NCI-H1436 (cell line): ENCODE measurements at places on chromosomes 7 and 10.

- no peak for DNase-seq
Measured at GRCh38 chr10:76393875-76394706, 962.7 kb downstream of the LRMDA start.

DNA sequence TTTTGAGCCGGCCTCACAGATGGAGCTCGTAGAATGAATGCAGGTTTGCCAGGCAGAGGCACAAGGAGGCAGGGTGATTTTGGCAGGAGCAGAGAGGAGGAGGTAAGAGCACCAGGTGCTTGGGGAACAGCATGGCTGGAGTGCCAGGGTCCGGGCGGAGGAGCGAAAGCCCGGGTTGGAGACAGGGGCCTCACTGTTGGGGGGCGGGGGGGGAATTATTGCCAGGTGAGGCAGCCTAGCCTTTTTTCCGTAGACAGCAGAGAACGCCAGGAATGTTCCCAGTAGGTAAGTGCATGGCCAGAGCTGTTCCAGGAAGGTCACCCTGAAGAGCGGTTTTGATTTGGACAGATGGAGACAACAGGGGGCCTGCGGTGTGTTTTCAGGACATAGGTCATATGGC lies 9.5 kb downstream of the SRRM3 start:
- no peak for DNase-seq

DNA sequence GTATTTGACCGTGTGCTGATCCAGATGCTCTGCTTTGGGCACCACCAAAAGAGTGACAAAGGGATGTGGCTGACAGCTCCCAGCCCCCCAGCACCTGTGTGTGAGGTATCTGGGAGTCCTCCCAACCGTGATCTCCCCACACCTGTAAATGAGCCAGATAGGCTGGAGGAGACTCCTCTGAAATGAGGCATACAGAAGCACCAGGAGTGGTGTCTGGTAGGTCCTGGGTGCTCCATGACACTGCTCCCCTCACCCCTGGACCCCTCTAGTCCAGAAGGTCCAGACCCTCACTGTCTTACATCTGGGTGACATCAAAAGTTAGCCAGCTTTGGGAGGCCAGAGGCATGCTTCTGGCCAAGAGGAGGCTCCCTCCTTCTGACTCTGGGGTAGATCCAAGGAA lies 20.0 kb upstream of the DRGX start:
- no peak for DNase-seq

- peak; percentile 36 for DNase-seq
Measured at GRCh38 chr7:5282543-5283316, at the start of gene SLC29A4. SLC29A4 (plus strand) TSS chr7:5282943; CDS start chr7:5287817, 4,874 bp downstream.

- no peak for DNase-seq
Measured at GRCh38 chr10:101367569-101368453, 13.8 kb downstream of the BTRC start.

- no peak for DNase-seq
Measured at GRCh38 chr10:30999070-30999712, 32.5 kb downstream of the ZNF438 start.

DNA sequence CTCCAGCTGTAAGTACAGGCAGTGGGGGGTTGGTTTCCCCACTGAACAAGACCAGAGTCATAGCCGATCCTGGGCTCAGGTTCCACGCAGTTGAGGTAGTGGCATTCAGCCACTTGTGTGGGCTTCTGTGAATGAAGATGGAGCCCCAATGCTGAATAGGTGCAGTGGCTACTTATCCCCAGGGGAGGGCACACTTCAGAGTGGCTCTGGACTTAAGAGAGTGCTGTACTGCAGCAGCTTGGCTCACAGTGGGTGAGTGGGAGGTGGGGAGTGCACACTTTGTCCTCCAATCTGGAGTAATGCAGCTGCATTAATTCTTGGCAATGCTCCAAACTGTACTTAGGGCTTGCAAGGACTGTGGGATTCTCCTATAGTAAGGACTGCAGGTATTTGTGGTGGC lies 81.9 kb downstream of the BUB3 start:
- DNase-seq = no peak

DNA sequence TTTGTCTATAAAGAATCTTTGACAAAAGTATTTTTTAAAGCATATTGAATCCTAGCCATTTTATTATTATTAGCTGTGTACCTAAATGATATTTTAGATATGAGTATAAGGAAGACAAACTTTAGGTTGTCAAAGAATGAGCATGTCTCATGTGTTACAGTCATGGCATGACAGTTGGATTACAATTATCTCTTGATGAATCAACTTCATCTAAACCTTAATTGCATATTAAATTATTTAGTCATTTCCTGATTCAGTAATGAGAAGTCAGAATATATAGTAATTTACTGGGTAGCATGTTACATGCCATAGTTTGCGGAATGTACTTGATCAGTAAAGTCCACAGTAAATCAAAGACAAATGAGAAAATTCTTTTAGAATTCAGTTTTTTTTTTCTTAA lies 59.2 kb downstream of the MAPK8 start:
- no peak for DNase-seq

GRCh38 chr10:131943021-131943814 lies 38.5 kb downstream of the BNIP3 start:
- DNase-seq = no peak

DNA sequence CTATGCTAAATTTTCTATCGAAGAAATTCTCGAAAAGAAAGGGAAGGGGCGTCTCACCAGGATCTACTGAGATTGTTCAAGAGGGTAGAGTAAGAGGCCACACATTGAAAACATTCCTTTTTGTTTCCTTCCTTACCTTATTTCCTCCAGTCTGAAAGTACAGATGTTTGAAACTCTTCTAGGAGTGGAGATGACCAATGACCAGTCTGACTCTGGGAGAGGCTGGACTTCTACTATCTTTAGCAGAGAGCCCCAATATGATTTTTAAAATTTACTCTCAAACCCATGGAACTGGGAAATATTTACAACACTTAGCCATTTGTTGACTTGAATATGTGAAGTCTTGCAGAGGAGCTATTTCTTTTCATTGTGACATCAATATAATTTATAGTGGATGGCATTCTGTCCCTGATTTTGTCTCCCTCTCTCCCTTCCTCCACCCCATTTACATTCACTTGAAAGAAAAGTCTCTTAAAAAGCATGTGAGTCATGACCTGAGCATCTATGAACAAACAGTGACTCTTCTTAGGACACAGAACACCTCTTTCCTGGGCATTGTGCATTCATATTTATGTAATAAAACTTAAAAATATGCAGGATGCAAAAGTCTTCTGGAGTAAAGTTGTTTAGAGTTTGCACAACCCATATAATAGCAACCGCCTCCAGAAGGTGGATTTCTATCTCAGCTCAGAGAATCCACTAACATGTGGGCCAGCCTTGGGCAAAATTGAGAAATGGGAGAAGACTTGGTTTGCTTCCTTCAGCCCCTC lies 31.2 kb upstream of the BMPER start:
- DNase-seq = no peak

DNA sequence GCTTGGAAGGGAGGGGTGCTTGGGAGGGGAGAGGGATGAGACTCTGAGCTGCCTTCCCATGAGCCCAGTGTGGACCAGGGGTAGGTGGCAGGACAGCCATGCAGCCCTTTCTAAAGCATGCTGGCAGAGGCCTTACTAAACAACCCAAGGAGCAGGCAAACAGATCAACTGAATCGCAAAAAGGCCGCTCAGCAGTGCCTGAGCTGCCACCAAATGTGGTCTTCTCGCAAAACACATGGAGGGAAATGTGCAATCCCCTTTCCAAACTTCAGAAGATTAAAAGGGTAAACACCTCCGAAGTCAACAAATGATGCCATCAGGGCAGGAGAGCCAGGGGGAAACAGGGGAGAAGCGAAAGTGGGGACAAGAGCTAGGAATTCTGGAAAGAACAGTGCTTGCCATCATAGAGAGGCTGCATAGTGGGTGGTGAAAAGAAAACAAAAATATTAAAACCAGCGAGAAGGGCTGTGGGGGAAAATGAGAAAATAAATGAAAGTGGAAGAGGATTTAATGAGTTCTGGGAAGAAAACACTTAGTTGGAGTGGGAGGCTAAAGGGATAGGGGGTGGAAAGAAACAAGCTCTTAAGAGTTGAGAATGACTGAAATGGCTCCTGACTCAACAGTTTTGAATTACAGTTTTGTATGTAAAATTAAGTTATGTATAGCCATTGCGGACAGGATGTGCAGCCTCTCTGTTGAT lies 62.2 kb upstream of the ZNF32 start:
- no peak for DNase-seq

GRCh38 chr10:91000470-91000869 lies 79.6 kb upstream of the ANKRD1 start:
- DNase-seq = no peak

DNA sequence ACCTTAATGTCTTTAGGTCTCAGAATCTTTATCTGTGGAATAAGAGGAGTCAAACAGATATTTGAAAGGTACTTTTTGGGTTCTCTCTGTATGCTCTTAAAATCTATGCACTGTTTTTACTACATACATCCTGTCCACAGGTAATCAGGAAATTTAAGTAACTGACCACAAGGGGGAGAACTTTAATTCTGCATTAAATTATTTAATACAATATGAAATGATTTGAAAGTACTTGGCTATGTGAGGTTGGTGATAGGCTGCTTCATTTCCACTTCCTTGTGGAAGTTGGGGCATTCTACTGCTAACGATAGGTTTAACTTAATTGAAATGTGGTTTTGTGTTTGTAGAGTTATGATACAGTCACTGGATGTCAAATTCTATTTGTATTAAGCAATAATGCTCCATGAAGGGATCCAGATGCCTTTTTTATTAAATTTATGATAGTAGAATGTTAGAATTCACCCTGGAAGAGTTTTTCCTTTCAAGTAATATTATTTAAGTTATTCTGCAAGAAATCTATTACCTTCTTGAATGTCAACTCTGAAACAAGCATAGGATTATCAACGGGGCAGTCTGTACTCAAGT lies 6.0 kb downstream of the TEX47 start:
- DNase-seq = no peak

DNA sequence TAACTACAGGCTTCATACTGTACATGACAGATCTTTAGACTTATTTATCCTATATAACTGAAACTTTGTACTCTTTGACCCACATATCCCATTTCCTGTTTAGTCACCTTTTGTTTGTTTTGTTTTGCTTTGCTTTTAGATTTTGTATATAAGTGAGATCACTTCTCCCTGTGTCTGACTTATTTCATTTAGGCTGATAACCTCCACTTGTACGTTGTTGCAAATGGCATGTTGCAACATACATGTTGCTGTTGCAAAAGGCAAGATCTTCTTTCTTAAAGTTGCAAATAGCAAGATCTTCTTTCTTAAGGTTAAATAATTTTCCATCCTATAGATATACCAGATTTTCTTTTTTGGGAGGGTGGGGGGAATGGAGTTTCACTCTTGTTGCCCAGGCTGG lies 341.5 kb downstream of the OTUD1 start:
- DNase-seq = no peak

- DNase-seq = no peak
Measured at GRCh38 chr7:38550836-38551235, 80.3 kb downstream of the AMPH start.

- no peak for DNase-seq
Measured at GRCh38 chr7:126780993-126781392, 471.7 kb downstream of the GRM8 start.

DNA sequence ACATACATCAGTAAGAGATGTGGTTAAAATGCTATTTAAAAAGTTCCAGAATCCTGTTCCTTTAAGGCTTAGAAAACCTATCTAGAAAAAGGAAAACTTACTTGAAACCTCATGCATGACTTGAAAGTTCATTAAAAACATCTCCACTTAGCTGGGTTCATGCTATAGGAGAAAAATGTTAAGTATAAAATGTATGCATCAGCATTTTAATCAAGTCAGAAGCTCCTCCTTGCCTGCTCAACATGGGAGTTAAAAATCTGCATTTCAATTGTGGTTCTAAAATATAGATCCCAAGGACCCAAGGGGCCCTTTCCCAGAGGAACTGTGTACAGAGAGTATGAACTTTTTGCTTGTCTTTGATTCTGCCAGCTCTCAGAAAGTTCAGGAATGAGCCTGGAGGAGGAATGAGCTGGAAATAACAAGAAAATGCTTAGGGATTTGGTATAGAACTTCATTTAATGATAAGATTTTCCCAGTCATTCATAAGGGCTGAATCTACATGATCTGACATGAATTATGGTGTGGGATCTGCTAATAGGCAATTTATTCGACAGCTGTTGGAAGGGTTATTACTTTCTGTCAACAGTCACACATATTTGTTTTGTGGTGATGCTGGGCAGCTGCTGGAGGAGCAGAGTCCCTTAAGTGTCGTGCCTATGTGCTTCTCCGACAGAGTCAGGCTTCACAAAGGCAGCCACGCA lies 85.6 kb upstream of the MTPN start:
- peak; percentile 73 for DNase-seq

DNA sequence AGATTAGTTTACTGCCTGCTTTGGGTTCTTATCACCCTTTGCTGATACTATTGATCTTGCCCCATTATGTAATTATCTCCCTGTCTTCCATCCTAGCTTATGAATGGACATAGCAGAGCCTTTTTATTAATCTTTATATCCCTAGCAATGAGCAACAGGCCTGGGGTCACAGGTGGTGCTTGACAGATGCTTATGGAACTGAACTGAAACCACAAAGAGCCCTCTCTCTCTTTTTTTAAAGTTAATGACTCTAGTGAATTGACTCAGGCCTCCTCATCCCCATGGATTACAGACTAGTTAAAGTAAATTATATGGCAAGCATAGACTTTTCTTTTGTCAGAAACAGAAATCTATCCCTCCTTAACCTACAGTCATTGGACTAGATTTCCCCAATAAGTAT lies 265.2 kb downstream of the PHTF2 start:
- no peak for DNase-seq

- DNase-seq = no peak
Measured at GRCh38 chr10:66811211-66811610, 114.6 kb upstream of the LRRTM3 start.

- no peak for DNase-seq
Measured at GRCh38 chr7:155625557-155625956, 18.9 kb upstream of the RBM33 start.

DNA sequence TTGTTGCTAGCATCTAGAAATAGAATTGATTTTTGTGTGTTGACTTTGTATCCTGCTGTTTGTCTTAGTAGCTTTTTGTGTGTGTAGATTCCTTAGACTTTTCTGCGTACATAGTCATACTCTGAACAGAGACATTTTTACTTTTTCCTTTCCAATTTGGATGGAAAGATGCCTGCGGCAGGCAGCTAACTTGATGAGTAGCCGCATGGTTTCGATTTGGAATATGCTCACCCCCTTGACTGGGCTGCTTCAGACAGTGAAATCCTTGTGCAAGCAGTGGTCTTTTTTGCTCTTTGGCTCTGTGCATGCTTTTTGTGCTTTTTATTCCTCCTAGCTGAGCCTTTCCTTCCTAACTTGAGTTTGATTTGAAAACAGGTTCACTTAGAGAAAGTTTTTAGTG lies 71.8 kb downstream of the HHEX start:
- no peak for DNase-seq

DNA sequence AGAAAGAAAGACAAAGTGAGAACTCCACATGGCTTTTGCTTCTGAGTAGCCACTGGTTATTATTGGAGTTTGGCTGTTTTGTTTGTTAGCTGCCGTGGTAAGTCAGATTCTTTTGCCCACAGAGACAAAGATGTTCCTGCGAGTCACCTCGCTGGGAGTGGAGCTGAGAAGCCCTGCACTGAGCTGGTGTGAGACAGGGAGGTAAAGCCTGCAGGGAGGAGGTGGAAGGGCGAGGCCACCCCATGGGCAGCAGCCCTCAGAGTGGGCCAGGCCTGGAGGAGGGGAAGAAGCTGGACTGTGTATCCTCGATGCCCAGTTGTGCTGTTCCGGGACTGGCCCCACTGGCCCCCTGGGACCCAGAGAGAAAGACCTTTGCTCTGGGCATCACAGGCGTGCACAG lies 14.3 kb upstream of the NOM1 start:
- DNase-seq = no peak

GRCh38 chr10:46292573-46293023 lies 5.8 kb downstream of the ANTXRL start:
- no peak for DNase-seq

- peak; percentile 35 for DNase-seq
Measured at GRCh38 chr10:110151467-110151866, 55.9 kb upstream of the MXI1 start.
